ENCODE measurements at places on chromosomes 2 and 18. TPM values are rescaled to one million over a fixed set of nuclear protein-coding genes. Genes with fewer than 3 reads are reported as not detected.

The GRB14 gene
- 1.7 TPM for total RNA-seq

DNA sequence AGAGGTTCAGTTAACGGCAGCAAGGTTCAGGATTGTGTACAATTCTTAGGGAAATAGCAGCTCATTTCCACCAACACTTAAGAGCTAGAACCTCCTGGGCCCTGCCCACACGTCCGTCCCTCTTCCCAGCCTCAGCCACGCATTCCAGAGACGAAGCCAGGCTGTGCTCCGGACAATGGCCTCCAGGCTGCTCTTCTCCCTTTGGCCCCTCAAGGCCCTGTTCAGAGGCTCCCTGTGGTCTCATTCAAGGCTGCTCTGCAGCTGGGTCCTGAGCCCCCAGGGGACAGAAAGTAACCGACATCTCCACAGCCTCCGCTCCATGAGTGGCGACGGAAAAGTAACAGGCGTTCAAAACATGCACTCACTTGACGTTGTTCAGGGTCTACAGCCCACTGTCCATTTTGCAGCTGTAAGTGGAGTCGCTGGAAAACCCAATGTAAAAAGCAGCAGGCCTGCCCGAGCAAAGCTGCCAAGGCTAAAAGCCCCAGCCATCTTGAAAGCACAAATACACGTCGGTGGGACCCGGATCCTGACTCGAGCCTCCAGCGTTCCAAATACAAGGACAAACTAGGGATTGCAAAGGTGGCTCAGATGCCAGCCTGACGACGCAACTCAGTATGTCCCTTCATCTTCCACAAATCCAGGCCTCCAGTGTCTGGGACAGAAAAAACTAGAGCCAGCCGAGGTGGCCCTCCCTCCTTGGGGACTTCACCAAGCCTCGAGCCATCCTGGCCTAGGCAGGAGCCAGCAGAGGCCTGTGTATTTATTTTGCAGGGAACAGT, 76.9 kb downstream of the NDUFA10 start:
- no peak overlapping the region for H3K4me3 ChIP-seq
- no peaks in the 10 kb centered on the region for H3K27me3 ChIP-seq
- peak; percentile 34 for DNase-seq
- no peaks in the 10 kb centered on the region for H3K36me3 ChIP-seq
- H3K4me1 ChIP-seq, result no peaks in the 10 kb centered on the region
- H3K27ac ChIP-seq, result no peak overlapping the region

- no peaks in the 10 kb centered on the region for H3K36me3 ChIP-seq
- H3K27ac ChIP-seq, result no peak overlapping the region
- no peaks in the 10 kb centered on the region for H3K4me1 ChIP-seq
- DNase-seq, result no peak
- H3K27me3 ChIP-seq, result no peaks in the 10 kb centered on the region
- H3K4me3 ChIP-seq, result no peak overlapping the region
These were observed 70.7 kb upstream of the FZD7 start for GRCh38 chr2:201962774-201963562.

The FSIP2 gene
- total RNA-seq, result 1.7 TPM

The SKA1 gene
- total RNA-seq, result 5.8 TPM

GRCh38 chr2:200578778-200579177, 7.0 kb upstream of the AOX1 start:
- H3K4me3 ChIP-seq, result no peak overlapping the region
- H3K27ac ChIP-seq, result no peak overlapping the region
- no peaks in the 10 kb centered on the region for H3K36me3 ChIP-seq
- H3K4me1 ChIP-seq, result no peaks in the 10 kb centered on the region
- H3K27me3 ChIP-seq, result no peaks in the 10 kb centered on the region

The CMPK2 gene
- total RNA-seq, result 12.6 TPM

GRCh38 chr18:50594942-50595341, 35.1 kb downstream of the MAPK4 start:
- H3K27me3 ChIP-seq, result no peaks in the 10 kb centered on the region
- no peak overlapping the region for H3K27ac ChIP-seq
- no peaks in the 10 kb centered on the region for H3K36me3 ChIP-seq
- no peak for DNase-seq
- no peak overlapping the region for H3K4me3 ChIP-seq

The LOXL3 gene
- 8.0 TPM for total RNA-seq

GRCh38 chr2:121297217-121297830, 12.3 kb upstream of the TFCP2L1 start:
- H3K4me1 ChIP-seq, result no peaks in the 10 kb centered on the region
- no peak for DNase-seq
- H3K27me3 ChIP-seq, result no peaks in the 10 kb centered on the region
- no peak overlapping the region for H3K4me3 ChIP-seq
- H3K27ac ChIP-seq, result no peak overlapping the region

The TBC1D8 gene
- total RNA-seq, result 77.6 TPM

DNA sequence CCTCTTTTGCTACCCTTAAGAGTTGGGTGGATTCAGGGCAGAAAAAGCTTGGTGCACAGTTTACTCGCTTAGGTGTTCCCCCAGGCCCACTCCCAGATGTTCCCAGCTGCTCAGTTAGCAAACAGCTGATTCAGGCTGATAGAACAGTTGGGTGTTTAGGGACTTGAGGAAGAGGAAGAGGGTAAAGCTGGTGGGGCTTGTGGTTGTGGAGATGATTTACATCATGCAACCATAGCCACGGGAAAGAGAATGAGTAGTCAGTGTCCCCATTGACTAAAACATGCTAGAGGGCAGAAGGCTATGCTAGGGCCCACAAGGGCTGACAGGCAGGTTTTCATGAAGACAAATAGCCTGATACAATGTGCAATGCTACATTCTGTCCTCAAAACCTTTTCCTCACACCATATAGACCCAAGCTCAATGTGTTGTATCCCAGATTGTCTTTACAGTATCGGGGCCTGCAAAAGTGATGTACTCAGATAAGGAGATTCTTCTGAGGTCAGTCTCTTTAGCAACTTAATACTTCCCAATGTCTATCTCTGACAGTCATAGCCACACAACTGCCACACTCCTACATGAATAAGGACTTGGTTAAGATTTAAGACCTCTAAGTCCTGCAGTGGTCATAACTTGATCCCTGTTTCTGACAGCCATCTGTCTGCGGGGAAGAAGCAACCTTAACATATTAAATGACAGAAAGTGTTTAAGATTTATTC, 15.6 kb downstream of the COLEC12 start:
- H3K4me3 ChIP-seq, result no peak overlapping the region
- no peak for DNase-seq
- H3K4me1 ChIP-seq, result no peaks in the 10 kb centered on the region
- H3K27me3 ChIP-seq, result no peaks in the 10 kb centered on the region
- H3K27ac ChIP-seq, result no peak overlapping the region

- no peaks in the 10 kb centered on the region for H3K27me3 ChIP-seq
- peak overlapping the region; percentile 83 for H3K27ac ChIP-seq
- DNase-seq, result no peak
- H3K4me1 ChIP-seq, result peaks cover 82% of the 10 kb centered on the region
These were observed 8.4 kb downstream of the ITM2C start for GRCh38 chr2:230872968-230873660.

GRCh38 chr2:158817588-158817987, 22.5 kb downstream of the DAPL1 start:
- no peak overlapping the region for H3K27ac ChIP-seq
- H3K4me3 ChIP-seq, result no peak overlapping the region
- no peaks in the 10 kb centered on the region for H3K27me3 ChIP-seq
- DNase-seq, result no peak
- no peaks in the 10 kb centered on the region for H3K4me1 ChIP-seq

The EFEMP1 gene
- total RNA-seq, result 44.4 TPM

The FOXI3 gene
- total RNA-seq, result not detected

The NEB gene
- total RNA-seq, result 4.1 TPM

The CSRNP3 gene
- 5.8 TPM for total RNA-seq

The CD8A gene
- total RNA-seq, result 3.4 TPM

- H3K27ac ChIP-seq, result no peak overlapping the region
- no peak for DNase-seq
- H3K4me1 ChIP-seq, result no peaks in the 10 kb centered on the region
These were observed 57.6 kb upstream of the SERTAD2 start for GRCh38 chr2:64711252-64711800.

GRCh38 chr2:148812306-148812705, 62.7 kb upstream of the KIF5C start:
- H3K27me3 ChIP-seq, result no peaks in the 10 kb centered on the region
- no peaks in the 10 kb centered on the region for H3K36me3 ChIP-seq
- DNase-seq, result no peak
- H3K4me1 ChIP-seq, result peaks cover 8% of the 10 kb centered on the region

The LRATD1 gene
- 94.8 TPM for total RNA-seq
